ENCODE measurements at places on chromosomes 2 and 18. TPM values are rescaled to one million over a fixed set of nuclear protein-coding genes. Genes with fewer than 3 reads are reported as not detected.
A peak's percentile ranks its signal among the peaks of the same experiment; 100 is the strongest.

DNA sequence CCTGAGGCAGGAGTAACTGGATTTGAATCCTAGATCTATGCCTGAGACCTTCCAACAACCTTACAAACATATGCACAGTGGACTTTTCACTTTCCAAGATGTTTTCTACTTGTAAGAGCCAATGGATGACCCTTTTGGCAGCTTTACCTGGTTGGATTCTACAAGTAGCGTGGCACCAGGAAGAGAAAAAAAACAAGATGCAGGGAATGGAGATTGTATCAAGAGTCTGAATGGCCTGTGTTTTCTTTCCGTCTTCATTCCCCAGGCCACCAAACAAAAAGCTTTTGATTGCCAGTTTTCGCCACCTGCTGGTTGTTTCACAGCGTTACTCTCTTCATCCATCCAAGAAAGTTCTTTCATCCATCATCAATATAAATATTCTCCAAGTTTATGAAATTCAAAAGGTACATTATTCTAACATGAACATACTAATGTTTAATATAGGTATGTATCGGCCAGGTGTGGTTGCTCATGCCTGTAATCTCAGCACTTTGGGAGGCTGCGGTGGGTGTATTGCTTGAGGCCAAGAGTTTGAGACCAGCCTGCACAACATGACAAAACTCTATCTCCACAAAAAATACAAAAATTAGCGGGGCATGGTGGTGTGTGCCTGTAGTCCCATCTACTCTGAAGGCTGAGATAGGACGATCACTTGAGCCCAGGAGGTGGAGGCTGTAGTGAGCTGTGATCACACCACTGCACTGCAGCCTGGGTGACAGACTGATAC lies 3.5 kb upstream of the BCL2 start:
- DNase-seq: peak; percentile 78

GRCh38 chr2:172845028-172845630 lies 109.5 kb downstream of the RAPGEF4 start:
- no peak for DNase-seq

- no peak for DNase-seq
These were observed 89.7 kb upstream of the SEC11C start for GRCh38 chr18:59049721-59050660.

SLC9A4 gene
- total RNA-seq: not detected

TEX44 gene
- not detected for total RNA-seq
